Activated T-cell treated with anti-CD3 and anti-CD28 coated beads for 48 hours (primary cell): ENCODE measurements at places on chromosomes 5 and 9.
A peak's percentile ranks its signal among the peaks of the same experiment; 100 is the strongest.

GRCh38 chr9:77523891-77524290 is 124.2 kb downstream of the GNA14 start:
- DNase-seq = no peak

DNA sequence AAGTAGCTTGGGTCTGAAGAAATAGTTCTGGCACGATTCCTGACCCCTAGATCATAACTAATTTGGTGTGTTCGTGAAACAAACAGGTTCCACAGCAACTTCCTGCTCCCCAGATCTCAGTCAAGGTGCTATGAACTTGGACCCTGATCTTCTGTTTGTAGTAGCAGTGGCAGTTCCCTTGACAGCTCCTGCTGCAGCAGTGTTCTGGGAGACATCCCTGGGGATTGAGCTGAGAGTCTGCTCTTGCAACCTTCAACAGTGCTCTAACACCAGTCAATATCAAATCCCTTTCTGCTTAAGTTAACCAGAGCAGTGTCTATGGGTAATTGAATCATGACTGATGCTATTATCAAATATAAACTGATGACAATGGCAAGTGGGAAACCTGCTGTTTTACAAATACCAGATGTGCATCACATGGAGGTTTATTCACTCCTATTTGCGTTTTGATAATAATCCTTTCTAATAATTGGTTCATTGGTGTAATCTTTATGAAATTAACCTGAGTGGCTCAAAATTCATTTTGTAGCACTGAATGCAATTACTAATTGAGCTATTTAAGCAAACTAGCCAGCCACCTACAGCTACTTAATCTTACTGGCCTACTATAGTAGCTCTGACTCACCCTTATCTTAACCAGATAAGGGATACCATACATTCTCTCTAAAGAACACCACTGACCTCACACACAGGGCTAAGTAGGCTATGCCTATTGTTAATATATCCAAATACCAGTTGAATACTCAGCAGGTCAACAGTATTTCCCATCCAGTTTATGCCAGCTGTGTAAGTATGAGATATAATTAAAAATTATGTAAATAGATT is 21.9 kb downstream of the KDM4C start:
- DNase-seq = no peak

GRCh38 chr9:107989544-107989943 is 500.0 kb upstream of the KLF4 start:
- DNase-seq = no peak

GRCh38 chr5:159174511-159175168 is 34.7 kb downstream of the RNF145 start:
- DNase-seq = no peak

- DNase-seq = no peak
Measured at GRCh38 chr5:88396751-88397281, 128.2 kb upstream of the TMEM161B start.

GRCh38 chr9:33719581-33720374 is 75.6 kb upstream of the PRSS3 start:
- peak; percentile 35 for DNase-seq

GRCh38 chr5:71727978-71728377 is 8.9 kb downstream of the CARTPT start:
- no peak for DNase-seq

- peak; percentile 22 for DNase-seq
Measured at GRCh38 chr5:134466241-134467069, 54.8 kb upstream of the CDKN2AIPNL start.
